ENCODE measurements at places on chromosomes 6 and 20. TPM values are rescaled to one million over a fixed set of nuclear protein-coding genes. Genes with fewer than 3 reads are reported as not detected.

- H3K36me3 ChIP-seq: no peaks in the 10 kb centered on the region
- DNase-seq: no peak
- H3K4me1 ChIP-seq: no peaks in the 10 kb centered on the region
- no peak overlapping the region for H3K27ac ChIP-seq
- H3K27me3 ChIP-seq: no peaks in the 10 kb centered on the region
Measured at GRCh38 chr6:126030045-126030444, 43.7 kb downstream of the TRMT11 start.

- no peak for DNase-seq
- no peak overlapping the region for H3K4me3 ChIP-seq
- H3K4me1 ChIP-seq: peaks cover 11% of the 10 kb centered on the region
Measured at GRCh38 chr6:156787569-156788492, 10.7 kb downstream of the ARID1B start.

- no peak overlapping the region for H3K27ac ChIP-seq
- DNase-seq: no peak
- H3K36me3 ChIP-seq: no peaks in the 10 kb centered on the region
- no peak overlapping the region for H3K4me3 ChIP-seq
- H3K27me3 ChIP-seq: no peaks in the 10 kb centered on the region
Measured at GRCh38 chr6:148239801-148240460, 102.7 kb upstream of the SASH1 start.

- no peaks in the 10 kb centered on the region for H3K36me3 ChIP-seq
- no peak overlapping the region for H3K27ac ChIP-seq
- no peaks in the 10 kb centered on the region for H3K4me1 ChIP-seq
- H3K4me3 ChIP-seq: no peak overlapping the region
- no peak for DNase-seq
Measured at GRCh38 chr6:43761666-43762409, 8.2 kb upstream of the VEGFA start.

Gene GPX5
- total RNA-seq: not detected

DNA sequence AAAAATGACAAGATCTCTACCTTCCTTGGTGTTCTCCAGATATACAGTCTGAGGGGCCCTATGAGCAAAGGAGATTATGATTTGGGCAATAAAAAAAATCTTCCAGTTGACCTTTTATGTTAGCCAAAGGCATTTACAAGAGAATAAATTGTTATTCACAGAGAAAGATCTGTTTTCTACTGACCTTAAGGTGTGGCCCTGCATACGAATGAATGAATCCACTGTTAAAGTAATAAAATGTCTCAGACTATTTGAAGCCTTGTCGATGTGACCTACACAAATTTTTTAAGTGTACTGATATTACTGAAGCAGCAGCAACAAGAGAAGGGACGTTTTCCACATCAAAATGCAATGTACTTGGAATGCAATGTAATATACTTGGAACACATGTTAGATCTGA, 95.9 kb upstream of the SSTR4 start:
- H3K27ac ChIP-seq: no peak overlapping the region
- H3K27me3 ChIP-seq: no peaks in the 10 kb centered on the region
- H3K4me1 ChIP-seq: no peaks in the 10 kb centered on the region
- H3K4me3 ChIP-seq: no peak overlapping the region

GRCh38 chr6:124393536-124393935, 568.7 kb upstream of the RNF217 start:
- H3K4me3 ChIP-seq: no peak overlapping the region
- no peaks in the 10 kb centered on the region for H3K36me3 ChIP-seq

- no peak overlapping the region for H3K4me3 ChIP-seq
- DNase-seq: peak; percentile 30
- peaks cover 6% of the 10 kb centered on the region for H3K4me1 ChIP-seq
- H3K27me3 ChIP-seq: no peaks in the 10 kb centered on the region
- no peaks in the 10 kb centered on the region for H3K36me3 ChIP-seq
Measured at GRCh38 chr6:13407709-13408695, 79.4 kb downstream of the GFOD1 start.

DNA sequence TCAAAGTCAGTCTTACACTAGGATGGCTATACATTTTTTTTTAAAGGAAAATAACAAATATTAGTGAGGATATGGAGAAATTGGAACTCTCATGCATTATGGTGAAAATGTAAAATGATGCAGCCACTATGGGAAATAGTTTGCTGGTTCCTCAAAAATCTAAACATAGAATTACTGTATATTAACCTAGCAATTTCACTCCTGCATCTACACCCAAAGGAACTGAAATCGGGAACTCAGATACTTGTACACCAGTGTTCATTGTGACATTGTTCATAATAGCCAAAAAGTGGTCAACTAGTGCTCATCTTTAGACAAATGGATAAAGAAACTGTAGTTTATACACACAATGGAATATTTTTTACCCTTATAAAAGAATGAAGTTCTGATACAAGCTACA, 110.7 kb downstream of the UTRN start:
- no peaks in the 10 kb centered on the region for H3K36me3 ChIP-seq
- H3K4me1 ChIP-seq: peaks cover 4% of the 10 kb centered on the region
- no peak overlapping the region for H3K4me3 ChIP-seq
- H3K27ac ChIP-seq: no peak overlapping the region
- DNase-seq: no peak
- H3K27me3 ChIP-seq: no peaks in the 10 kb centered on the region

- no peaks in the 10 kb centered on the region for H3K27me3 ChIP-seq
- peaks cover 14% of the 10 kb centered on the region for H3K4me1 ChIP-seq
- DNase-seq: peak; percentile 22
Measured at GRCh38 chr20:9594284-9594875, 80.0 kb downstream of the LAMP5 start.

- DNase-seq: peak; percentile 77
- H3K36me3 ChIP-seq: no peaks in the 10 kb centered on the region
- H3K4me3 ChIP-seq: peak overlapping the region; percentile 35
- peak overlapping the region; percentile 98 for H3K27ac ChIP-seq
- H3K4me1 ChIP-seq: peaks cover 22% of the 10 kb centered on the region
Measured at GRCh38 chr20:58890518-58891085, 38.1 kb downstream of the GNAS start.

DNA sequence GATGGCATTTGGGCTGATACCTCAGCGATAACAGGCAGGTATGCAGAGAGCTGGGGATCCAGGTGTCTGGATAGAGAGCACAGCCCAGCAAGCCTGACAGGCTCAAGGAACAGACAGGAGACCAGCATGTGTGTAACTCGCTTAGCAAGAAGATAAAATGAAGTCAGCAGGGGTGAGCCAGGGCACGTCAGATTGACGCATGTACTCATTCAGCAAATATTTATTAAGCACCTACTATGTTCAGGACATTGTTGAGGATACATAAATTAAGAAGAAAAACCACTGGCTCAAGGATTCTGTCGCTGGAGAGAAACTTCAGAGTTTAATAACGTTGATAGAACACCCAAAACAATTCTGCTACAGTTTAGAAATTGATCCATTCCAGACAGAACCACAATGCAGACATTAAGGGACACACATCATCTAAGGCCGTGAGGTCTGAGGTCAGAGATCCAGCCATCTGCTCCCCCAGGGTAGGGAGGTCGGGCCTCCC, 1.0 kb upstream of the DUSP22 start:
- peak overlapping the region; percentile 66 for H3K4me3 ChIP-seq
- no peaks in the 10 kb centered on the region for H3K27me3 ChIP-seq
- H3K36me3 ChIP-seq: no peaks in the 10 kb centered on the region

Gene ADGB
- not detected for total RNA-seq

- DNase-seq: peak; percentile 17
- H3K4me1 ChIP-seq: peaks cover 4% of the 10 kb centered on the region
- H3K27ac ChIP-seq: no peak overlapping the region
- H3K27me3 ChIP-seq: peaks cover 2% of the 10 kb centered on the region
- no peaks in the 10 kb centered on the region for H3K36me3 ChIP-seq
Measured at GRCh38 chr6:27866357-27867050, 45.7 kb downstream of the OR2B2 start.

Gene HLA-DPA1
- total RNA-seq: 17.8 TPM

GRCh38 chr6:34360556-34360955, 31.9 kb downstream of the NUDT3 start:
- H3K27me3 ChIP-seq: no peaks in the 10 kb centered on the region
- DNase-seq: no peak
- peaks cover 8% of the 10 kb centered on the region for H3K4me1 ChIP-seq
- H3K27ac ChIP-seq: no peak overlapping the region
- no peak overlapping the region for H3K4me3 ChIP-seq
- H3K36me3 ChIP-seq: no peaks in the 10 kb centered on the region

GRCh38 chr6:72653026-72653425, 31.2 kb downstream of the KCNQ5 start:
- no peaks in the 10 kb centered on the region for H3K4me1 ChIP-seq
- no peak for DNase-seq
- no peak overlapping the region for H3K27ac ChIP-seq
- peaks cover 3% of the 10 kb centered on the region for H3K27me3 ChIP-seq
- H3K4me3 ChIP-seq: no peak overlapping the region

Gene CPXM1
- total RNA-seq: 0.69 TPM

GRCh38 chr6:46217671-46218131, 46.9 kb upstream of the ENPP5 start:
- DNase-seq: no peak
- peak overlapping the region; percentile 24 for H3K27ac ChIP-seq
- no peaks in the 10 kb centered on the region for H3K36me3 ChIP-seq
- H3K27me3 ChIP-seq: no peaks in the 10 kb centered on the region
- no peaks in the 10 kb centered on the region for H3K4me1 ChIP-seq

Gene ADGRF5
- total RNA-seq: 4.5 TPM

Gene CST4
- total RNA-seq: not detected

Gene STXBP5
- 25.4 TPM for total RNA-seq

- DNase-seq: no peak
- H3K36me3 ChIP-seq: no peaks in the 10 kb centered on the region
- H3K4me3 ChIP-seq: no peak overlapping the region
- H3K27ac ChIP-seq: no peak overlapping the region
- H3K27me3 ChIP-seq: no peaks in the 10 kb centered on the region
Measured at GRCh38 chr20:57229490-57229889, 37.0 kb downstream of the BMP7 start.

DNA sequence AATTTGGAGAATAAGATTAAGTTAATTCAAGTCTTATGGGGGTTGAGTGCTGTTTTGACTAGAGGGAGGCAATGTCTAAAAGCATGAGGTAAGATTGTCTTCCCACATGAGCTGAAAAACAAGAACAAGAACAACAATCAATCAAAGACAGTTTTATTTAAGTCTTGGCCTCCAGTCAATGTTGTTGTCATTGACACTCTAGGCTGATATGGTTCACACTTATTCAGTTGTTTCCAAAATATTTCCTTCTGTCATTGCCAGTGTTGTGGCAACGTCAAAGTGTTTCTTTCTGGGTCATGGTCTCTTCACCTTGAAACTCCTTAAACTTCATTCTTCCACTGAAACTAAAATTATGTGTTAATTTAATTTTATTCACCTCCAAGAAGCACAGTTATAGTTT, 72.4 kb downstream of the GRIK2 start:
- no peak overlapping the region for H3K27ac ChIP-seq
- H3K27me3 ChIP-seq: no peaks in the 10 kb centered on the region
- H3K4me1 ChIP-seq: no peaks in the 10 kb centered on the region
- no peaks in the 10 kb centered on the region for H3K36me3 ChIP-seq

Gene ANGPT4
- total RNA-seq: not detected

Gene CST5
- 0.23 TPM for total RNA-seq

GRCh38 chr6:17392978-17393891, at the start of gene CAP2:
CAP2 (plus strand) TSS chr6:17393595; CDS start chr6:17421556, 27,961 bp downstream.
- peak within 1 kb of the TSS; percentile 40 for H3K4me3 ChIP-seq
- H3K27ac ChIP-seq: peak within 1 kb of the TSS; percentile 49
- H3K27me3 ChIP-seq: no peaks in the 10 kb centered on the region
- no peaks in the 10 kb centered on the region for H3K36me3 ChIP-seq

DNA sequence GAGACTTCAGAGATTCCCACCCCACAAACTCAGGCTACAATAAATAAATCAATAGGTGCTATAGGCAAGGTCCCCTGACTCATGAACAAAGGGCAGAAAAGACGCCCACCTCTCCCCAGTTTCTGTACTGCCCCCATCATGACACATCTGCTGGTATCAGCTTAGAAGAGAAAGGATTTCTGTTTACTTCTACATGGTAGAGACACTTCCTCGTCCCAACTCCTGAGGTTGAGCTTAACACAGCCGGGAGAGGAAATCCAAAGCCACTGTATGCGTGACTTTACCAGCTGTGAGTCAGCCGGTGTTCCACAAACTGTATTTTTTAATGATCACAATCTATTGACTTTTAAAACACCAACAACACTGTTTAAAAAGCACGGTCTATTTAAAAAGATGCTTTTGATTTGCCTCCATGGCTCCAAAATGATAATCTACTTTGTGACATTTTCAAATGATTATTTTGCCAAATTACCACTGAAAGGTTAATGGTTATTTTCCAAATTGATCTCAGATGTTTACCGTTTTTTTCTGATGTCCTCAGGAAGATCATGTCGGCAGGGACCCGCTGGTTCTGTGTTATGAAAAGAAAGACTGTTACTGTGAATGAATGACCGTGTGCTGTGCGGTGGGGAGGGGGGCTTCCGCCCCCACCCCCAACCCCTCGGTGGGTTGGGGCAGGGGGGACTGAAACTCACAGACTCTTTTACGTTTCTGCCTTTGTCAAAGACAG, 72.5 kb downstream of the ATP9A start:
- DNase-seq: no peak
- no peaks in the 10 kb centered on the region for H3K36me3 ChIP-seq
- H3K27me3 ChIP-seq: no peaks in the 10 kb centered on the region
- H3K27ac ChIP-seq: peak overlapping the region; percentile 54
- no peaks in the 10 kb centered on the region for H3K4me1 ChIP-seq
- H3K4me3 ChIP-seq: no peak overlapping the region

Gene TBX18
- total RNA-seq: 0.84 TPM

DNA sequence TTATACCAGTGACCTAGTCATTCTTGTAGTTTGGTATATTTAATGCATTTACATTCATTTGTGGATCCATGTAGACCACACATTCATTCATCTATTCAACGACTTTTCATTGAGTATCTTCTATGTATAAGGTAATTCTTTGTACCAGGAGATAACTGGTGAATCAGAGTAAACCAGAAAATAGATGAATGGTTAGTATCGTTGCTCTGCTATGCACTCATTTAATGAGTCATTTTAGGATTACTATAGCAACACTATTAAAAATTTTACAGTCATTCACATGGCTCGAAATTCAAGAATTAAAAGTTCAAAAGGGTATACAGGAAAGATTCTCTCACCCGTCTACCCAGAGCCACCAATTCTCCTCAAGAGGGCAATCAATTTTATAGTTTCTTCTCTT, 26.8 kb downstream of the DOK5 start:
- H3K36me3 ChIP-seq: no peaks in the 10 kb centered on the region
- DNase-seq: no peak
- H3K4me3 ChIP-seq: no peak overlapping the region
- no peaks in the 10 kb centered on the region for H3K27me3 ChIP-seq

Gene HCRTR2
- total RNA-seq: not detected

- H3K4me1 ChIP-seq: peaks cover 17% of the 10 kb centered on the region
- no peaks in the 10 kb centered on the region for H3K27me3 ChIP-seq
- H3K27ac ChIP-seq: peak overlapping the region; percentile 42
Measured at GRCh38 chr6:33740204-33740608, 6.5 kb downstream of the IP6K3 start.

Gene SNRPB
- 47.5 TPM for total RNA-seq

Gene RBL1
- 3.6 TPM for total RNA-seq

- H3K4me1 ChIP-seq: no peaks in the 10 kb centered on the region
- no peaks in the 10 kb centered on the region for H3K36me3 ChIP-seq
- peak; percentile 39 for DNase-seq
- no peak overlapping the region for H3K4me3 ChIP-seq
Measured at GRCh38 chr6:16432075-16433032, 194.0 kb downstream of the GMPR start.

Gene PSORS1C2
- total RNA-seq: not detected

- no peak overlapping the region for H3K4me3 ChIP-seq
- H3K27me3 ChIP-seq: no peaks in the 10 kb centered on the region
- peaks cover 17% of the 10 kb centered on the region for H3K4me1 ChIP-seq
- peak overlapping the region; percentile 42 for H3K27ac ChIP-seq
- H3K36me3 ChIP-seq: no peaks in the 10 kb centered on the region
Measured at GRCh38 chr6:44049163-44049988, 77.9 kb downstream of the MRPL14 start.

- no peaks in the 10 kb centered on the region for H3K36me3 ChIP-seq
- H3K27ac ChIP-seq: no peak overlapping the region
- H3K4me1 ChIP-seq: peaks cover 5% of the 10 kb centered on the region
- no peak overlapping the region for H3K4me3 ChIP-seq
Measured at GRCh38 chr6:111252726-111253125, 165.4 kb downstream of the SLC16A10 start.
